ENCODE measurements at places on chromosomes 6 and 20.

GRCh38 chr6:39040080-39040673 lies 8.4 kb upstream of the GLP1R start:
- DNase-seq = no peak

- DNase-seq = no peak
Observed at GRCh38 chr20:38729767-38730166, 5.5 kb downstream of the SLC32A1 start.

- no peak for DNase-seq
Observed at GRCh38 chr6:166905505-166906134, 50.7 kb downstream of the RNASET2 start.

GRCh38 chr6:21891080-21891479 lies 297.5 kb downstream of the SOX4 start:
- no peak for DNase-seq

DNA sequence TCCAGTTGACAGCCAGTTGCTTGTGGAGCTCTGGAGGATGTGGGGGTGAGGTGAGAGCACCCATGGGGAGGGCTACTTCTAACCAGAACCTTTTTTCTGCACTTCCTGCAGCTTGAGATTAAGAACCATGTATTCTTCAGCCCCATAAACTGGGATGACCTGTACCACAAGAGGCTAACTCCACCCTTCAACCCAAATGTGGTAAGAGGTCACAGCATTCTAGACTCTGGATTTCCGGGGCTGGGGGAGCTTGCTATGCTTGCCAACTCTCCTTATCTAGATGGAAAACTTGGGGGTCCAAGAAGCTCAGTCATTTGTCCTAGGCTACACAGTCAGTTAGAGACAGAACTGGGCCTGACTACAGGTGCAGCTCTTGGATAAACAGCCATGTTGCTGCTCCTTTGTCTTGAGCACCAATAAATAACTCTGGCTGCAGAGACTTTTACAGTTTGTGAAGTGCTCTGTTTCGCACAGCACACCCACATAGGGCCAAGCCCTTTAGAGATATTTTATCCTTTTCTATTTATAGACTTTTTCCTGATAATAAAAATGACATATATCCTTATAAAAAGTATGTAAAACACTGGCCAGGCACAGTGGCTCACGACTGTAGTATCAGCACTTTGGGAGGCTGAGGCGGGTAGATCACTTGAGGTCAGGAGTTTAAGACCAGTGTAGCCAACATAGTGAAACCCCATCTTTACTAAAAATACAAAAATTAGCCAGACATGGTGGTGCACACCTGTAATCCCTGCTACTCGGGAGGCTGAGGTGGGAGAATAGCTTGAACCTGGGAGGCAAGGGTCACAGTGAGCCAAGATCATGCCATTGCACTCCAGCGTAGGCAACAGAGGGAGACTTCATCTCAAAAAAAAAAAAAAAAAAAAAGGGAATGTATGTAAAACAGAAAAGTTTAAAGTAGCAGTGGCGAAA lies 10.6 kb upstream of the IFT52 start:
- DNase-seq = no peak

DNA sequence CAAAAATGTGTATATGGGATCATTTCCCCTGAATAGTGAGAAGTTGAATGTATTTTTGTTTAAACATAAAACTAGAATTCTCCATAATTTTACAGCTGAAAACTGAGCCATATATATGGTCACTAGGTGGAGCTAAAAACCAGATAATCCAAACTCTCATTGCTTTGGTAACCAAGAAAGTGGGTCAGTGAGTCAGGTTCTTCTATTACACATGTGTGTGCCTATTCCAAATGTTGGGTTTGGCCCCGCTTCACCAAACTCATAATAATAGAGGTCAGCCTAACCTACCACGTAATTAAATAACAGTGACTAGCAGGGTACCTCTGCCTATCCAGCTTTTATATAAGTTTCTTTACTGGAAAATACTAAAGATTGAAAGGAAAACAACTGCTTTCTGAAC lies 19.3 kb upstream of the RNGTT start:
- peak; percentile 62 for DNase-seq

- no peak for DNase-seq
Observed at GRCh38 chr20:8788831-8789230, 280.1 kb upstream of the PLCB4 start.

GRCh38 chr20:43727980-43728590 lies 1.3 kb upstream of the GTSF1L start:
- DNase-seq = no peak

DNA sequence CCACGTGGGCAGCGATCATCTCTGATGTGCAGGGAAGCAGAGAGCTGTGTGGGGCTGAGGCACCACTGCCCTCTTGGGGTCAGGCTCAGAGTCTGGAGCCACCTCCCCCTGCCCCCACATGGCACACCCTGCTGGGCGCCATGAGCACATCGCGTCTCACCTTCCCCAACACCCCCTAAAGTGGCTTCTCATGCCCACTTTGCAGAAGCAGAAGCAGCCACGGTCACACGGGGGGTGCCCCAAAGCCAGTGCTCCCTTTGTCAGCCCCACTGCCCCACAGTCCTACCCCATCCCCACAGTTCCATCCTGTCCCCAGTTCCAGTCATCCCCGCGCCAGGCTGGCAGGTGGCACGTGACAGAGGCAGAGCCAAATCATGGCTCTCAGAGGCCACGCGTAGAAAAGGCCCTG lies 19.5 kb downstream of the SDCBP2 start:
- DNase-seq = no peak

GRCh38 chr6:71072508-71072907 lies 115.6 kb upstream of the B3GAT2 start:
- DNase-seq = no peak

GRCh38 chr20:1305712-1306111 lies 23.2 kb downstream of the SDCBP2 start:
- no peak for DNase-seq

DNA sequence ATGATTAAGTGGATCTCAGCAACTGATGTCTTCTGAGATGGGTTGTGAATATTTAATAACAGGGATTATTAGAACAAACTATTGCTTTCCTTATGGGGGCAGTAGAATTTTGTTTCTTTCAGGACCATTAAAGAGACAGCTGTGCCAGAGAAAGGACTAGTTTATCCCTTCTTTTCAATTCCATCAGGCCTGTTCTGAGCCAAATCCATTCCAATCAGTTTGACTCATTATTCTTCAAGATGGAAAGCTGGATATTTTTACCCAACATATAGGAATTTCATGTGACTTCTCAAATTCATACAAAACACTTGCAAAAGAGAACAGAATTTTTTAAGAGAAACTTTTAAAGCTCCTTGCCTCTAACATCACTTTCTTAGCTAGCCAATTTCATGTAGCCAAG lies 722.0 kb upstream of the FLRT3 start:
- no peak for DNase-seq

- no peak for DNase-seq
Observed at GRCh38 chr6:134714679-134715078, 235.2 kb downstream of the ALDH8A1 start.

- DNase-seq = no peak
Observed at GRCh38 chr6:43831191-43831590, 61.2 kb downstream of the VEGFA start.
